ENCODE measurements at places on chromosomes 16 and 17.

GRCh38 chr16:68251832-68252231 is 6.7 kb downstream of the PLA2G15 start:
- no peak for DNase-seq

DNA sequence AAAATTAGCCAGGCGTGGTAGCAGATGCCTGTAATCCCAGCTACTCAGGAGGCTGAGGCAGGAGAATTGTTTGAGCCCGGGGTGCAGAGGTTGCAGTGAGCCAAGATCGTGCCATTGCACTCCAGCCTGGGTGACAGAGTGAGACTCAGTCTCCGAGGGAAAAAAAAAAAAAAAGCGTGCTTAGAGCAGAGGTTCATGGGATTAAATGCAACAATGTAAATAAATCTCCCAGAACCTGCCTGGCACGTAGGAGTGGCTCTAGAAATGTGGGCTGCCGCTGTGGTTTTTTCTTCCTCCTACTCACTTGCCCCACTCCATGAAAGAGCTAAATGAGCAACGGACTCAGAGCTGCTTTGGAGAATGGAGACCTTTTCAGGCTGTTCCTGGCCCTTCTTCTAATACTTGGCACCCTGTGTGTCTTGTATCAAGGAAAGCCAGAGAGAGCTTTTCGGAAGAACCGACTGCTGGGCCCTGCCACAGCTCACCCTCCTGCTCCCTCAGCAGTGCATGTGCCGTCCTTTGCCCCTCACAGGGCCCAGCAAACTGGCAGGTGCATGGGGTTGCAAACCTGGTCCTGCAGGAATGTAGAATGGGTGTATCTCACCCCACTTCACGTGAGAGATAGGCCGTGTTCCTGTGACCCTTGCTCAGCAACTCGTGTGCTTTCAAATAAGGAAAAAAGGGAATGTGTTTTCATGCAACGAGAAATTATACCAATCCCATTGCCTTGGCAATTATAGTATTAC is 52.0 kb downstream of the LDHD start:
- DNase-seq: no peak

- no peak for DNase-seq
Measured at GRCh38 chr17:78037280-78037679, 78.8 kb downstream of the TNRC6C start.

GRCh38 chr16:87963400-87963799 is 12.2 kb downstream of the BANP start:
- no peak for DNase-seq

DNA sequence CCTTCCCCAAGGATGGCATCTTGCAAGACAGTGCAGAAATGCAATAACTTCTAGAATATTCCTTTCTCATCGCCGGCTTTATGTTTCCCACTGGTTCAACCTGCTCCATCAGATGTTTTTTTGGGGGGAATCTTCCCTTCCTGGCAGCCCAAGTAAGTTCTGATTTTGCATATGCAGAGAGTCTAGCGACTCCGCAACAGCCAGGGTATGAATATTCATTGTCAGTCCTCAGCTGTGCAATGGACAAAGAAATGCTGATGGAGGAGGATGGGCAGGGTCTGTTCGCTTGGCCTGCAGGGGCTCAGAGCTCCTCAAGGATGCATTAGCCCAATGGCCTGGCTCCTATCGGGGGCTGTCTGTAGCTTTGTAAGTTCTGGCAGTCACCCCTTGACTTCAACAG is 358.8 kb upstream of the CCL2 start:
- peak; percentile 42 for DNase-seq

- DNase-seq: peak; percentile 30
Measured at GRCh38 chr17:12898110-12898509, 108.8 kb downstream of the ARHGAP44 start.

DNA sequence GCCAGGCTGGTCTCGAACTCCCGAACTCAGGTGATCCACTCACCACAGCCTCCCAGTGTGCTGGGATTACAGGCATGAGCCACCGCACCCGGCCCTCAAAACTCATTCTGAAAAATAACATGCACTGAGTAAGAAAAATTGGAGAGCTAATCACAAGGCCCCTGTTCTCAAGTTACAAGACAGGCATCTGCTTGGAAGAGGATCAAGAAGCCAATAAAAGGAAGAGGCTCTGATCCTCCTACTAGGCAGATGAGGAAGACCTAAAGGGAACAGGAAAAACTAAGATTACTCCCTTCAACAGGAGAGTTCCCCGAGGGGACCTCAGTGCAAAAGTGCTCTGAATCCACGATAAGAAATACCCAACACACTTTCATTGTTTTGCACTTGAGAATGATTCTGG is 18.4 kb downstream of the BLMH start:
- no peak for DNase-seq

GRCh38 chr17:79223953-79224352 is 149.3 kb downstream of the ENGASE start:
- no peak for DNase-seq

DNA sequence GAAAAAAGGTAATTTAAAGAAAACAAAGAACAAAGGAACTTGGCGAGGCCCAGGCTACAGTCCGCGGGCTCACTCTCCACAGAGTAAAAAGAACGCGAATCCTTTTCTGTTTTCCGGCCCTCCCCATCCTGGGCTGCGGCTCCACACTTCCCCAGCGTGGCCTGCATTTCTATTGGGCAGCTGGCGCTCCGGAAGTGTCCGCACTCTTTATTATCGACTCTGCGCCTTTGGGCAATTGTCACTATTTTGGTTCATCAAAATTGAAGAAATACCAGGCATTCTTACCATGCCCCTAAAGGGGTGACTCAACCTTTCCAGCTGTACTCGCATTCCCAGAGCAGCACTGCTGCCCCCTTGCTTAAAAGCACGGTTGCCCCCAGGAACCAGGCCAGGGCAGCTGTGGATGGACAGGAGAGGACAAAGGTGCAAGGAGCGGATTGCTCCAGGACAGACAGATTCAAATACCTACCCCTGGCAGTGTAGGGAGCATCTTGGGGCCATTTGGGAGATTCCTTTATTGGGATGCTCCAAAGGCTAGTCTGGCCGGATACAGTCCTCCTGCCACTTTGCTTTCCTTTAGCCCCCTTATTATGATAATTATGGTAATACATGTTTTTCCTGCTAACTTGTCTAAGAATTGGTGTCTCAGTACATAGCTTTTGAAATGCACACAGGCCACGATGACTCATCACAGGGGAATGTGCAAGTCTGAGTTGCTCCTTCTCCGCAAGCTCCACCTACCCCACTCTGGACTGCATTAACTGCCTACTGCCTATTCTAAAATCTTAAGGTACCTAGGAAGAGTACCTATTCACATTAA is 985 bp upstream of the SLFN12 start:
- DNase-seq: peak; percentile 78

GRCh38 chr17:80424878-80425765 is 10.2 kb downstream of the ENDOV start:
- peak; percentile 34 for DNase-seq

DNA sequence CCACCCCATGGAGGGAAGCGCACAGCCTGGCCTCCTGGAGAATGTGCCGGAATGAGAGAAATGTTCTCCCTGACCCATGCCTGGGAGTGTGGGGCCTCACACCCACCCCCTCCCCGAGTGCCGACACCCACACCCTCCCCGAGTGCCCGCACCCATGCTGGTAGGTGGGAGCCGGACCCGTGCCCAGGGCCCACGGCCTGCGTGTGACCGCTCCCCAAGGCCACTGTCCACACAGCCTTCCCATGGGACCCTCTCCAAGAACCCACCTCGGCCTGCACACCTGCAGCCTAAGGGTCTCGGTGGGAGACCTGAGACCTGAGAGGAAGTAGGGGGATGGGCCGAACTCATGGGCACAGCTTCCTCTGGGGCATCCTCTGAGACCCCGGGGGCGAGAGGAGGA is 3.3 kb upstream of the PVALEF start:
- no peak for DNase-seq

- peak; percentile 77 for DNase-seq
Measured at GRCh38 chr17:81648013-81648706, 8.2 kb downstream of the PDE6G start.

DNA sequence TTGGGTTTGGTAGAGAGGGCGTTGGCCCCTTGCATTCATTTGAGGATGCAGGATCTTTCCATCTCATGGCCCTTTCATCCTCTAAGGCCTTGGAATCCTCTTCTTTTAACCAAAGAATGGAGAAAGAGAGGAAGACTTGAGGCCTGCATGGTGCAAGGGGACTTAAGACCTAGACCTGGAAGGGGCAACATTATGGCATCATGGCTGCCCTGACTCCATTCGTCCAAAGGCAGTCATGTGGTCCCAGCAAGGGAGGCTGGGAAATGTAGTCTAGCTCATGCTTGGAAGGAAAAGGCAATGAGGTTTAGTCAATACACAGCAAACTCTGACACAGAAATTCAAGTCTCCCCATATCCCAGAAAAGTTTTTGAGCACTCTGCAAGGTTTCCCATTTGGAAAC is 30.7 kb upstream of the CDRT4 start:
- DNase-seq: no peak

DNA sequence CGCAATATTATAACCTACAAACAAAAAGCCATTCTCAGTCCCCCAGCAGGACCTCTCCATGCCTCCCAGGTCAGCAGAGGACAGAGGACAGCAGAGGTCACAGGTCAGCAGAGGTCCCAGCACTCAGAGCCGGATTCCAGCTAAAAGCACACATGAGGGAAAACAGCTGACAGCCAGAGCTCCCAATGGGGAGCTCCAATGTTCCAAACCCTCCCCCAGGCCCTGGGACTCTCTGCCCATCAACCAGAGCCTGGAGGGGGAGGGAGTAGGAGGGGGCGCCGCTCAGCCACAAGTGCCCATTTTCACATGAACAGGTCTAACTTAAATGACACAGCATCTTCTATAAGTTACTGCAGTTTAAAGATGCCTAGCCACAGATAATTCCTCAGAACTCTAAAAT is 77.5 kb downstream of the ANKRD11 start:
- peak; percentile 54 for DNase-seq

- DNase-seq: no peak
Measured at GRCh38 chr17:3956327-3956957, 7.8 kb downstream of the ATP2A3 start.

DNA sequence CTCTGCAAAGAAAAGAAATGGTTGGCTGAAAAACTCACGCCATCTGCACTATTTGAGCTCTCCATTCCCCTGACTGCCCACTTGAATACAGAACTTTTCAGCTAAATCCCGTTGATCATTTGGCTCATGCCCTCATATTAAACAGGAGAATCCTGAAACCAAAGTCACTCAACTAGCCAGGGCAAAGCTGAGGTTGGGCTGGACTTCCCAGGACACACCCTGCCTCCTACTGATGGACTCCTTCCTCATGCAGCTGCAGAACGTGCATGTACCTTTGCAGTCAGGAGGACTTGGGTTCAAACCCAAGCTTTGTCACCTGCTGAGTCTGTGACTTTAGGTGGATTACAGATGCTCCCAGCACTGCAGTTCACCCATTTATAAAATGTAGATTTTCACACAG is 7.7 kb downstream of the ASIC2 start:
- DNase-seq: no peak

- no peak for DNase-seq
Measured at GRCh38 chr16:81514568-81515258, 70.1 kb downstream of the CMIP start.

DNA sequence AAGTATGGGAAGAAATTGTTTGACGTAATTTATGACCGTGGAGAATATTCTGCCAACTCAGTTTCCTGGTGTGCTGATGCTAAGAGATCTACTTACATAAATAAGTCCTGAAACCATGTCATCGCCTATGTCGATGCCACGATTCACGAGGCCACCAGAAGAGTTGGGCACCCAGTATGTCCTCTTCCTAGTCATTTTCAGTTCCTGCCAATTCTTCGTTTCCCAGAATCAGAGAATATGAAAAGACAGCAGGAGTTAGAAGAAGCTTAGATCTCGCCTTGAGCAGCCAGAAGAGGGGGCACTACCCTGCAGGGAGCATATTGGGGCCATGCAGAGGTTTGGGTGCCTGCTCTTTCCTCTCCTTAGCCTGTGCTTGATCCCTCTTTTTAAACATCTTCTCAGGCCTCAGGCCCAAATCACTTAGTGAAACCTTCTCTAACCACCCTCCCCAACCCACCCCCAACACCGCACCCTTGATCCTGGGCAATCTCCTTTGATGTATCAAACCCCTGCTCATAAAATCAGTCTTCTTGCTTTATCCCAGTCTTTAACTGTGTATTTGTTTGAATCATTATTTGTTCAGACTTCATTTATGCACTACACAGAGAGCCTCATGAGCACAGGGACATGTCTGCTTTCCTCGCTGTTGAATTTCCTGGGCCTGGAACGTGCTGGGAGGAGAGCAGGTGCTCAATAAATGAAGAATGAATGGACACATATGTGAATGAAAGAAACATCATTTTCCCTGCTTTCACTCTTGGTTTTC is 12.2 kb upstream of the LONP2 start:
- DNase-seq: peak; percentile 61

- no peak for DNase-seq
Measured at GRCh38 chr17:77487677-77488530, 347.1 kb downstream of the SEC14L1 start.

GRCh38 chr16:79847101-79847500 is 246.6 kb upstream of the MAF start:
- no peak for DNase-seq

DNA sequence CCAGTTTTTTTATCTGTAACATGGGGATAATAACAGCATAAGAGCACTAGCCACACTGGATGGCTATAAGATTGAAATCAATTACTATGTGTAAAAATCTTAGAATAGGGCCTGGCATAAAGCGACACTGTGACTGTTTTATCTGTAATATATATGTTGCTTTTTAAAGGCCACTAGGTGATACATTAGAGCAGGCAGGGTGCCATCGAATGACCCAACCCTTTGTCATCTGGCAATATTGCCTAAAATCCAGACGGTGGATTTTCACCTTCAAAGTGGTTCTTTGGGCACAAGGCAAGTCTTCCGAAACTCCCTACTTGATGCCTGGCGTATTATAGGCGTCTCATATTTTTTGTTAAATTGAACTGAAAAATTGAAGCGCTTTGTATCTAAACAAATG is 69.1 kb downstream of the PRKCA start:
- DNase-seq: no peak

DNA sequence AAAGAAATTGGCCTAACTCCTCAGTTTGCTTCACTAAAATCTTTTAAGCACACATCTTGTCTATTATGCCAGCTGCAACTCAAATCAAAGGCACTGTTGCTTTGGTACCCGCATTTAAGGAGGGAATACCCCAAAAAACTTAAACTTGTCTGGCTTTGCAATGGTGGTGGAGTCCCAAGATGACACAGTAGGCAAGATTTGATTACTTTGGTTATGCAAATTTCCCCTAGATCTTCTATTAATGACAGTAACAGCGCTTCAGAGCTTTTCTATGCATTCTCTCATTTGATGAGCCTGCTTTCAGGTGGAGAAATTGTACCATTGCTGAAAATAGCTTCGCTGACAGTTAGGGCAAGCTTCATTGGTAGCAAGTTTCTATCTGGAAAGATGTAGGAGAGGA is 27.2 kb downstream of the WWOX start:
- DNase-seq: no peak

- DNase-seq: no peak
Measured at GRCh38 chr17:41689497-41690299, 1.0 kb downstream of the EIF1 start.

GRCh38 chr16:29784901-29785500 is 5.5 kb upstream of the KIF22 start:
- DNase-seq: peak; percentile 88

- peak; percentile 96 for DNase-seq
Measured at GRCh38 chr17:80991645-80992076, at the start of gene CHMP6. CHMP6 (plus strand) TSS chr17:80991841; CDS start chr17:80991919, 78 bp downstream.

Data from iPS-NIHi11 (cell line).